ENCODE measurements at places on chromosomes 2 and 18.

GRCh38 chr2:235268535-235268934 lies 225.3 kb upstream of the AGAP1 start:
- DNase-seq: no peak

GRCh38 chr2:16746833-16747232 lies 81.2 kb upstream of the CYRIA start:
- DNase-seq: no peak

DNA sequence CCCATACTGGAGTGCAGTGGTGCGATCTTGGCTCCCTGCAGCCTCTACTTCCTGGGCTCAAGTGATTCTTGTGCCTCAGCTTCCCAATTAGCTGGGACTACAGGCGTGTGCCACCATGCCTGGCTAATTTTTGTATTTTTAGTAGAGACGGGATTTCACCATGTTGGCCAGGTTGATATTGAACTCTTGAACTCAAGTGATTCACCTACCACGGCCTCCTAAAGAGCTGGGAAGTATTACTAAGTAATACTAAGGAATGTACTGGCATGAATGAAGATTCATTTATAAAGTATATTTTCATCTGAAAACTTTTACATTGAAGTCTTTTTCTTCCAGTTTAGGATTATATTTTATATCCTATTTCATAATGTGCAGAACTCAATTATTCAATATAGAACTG lies 38.1 kb downstream of the NUP35 start:
- DNase-seq: no peak

- DNase-seq: no peak
Observed at GRCh38 chr2:204090021-204090420, 153.5 kb downstream of the ICOS start.

GRCh38 chr2:180191432-180192124 lies 184.5 kb upstream of the CWC22 start:
- no peak for DNase-seq

DNA sequence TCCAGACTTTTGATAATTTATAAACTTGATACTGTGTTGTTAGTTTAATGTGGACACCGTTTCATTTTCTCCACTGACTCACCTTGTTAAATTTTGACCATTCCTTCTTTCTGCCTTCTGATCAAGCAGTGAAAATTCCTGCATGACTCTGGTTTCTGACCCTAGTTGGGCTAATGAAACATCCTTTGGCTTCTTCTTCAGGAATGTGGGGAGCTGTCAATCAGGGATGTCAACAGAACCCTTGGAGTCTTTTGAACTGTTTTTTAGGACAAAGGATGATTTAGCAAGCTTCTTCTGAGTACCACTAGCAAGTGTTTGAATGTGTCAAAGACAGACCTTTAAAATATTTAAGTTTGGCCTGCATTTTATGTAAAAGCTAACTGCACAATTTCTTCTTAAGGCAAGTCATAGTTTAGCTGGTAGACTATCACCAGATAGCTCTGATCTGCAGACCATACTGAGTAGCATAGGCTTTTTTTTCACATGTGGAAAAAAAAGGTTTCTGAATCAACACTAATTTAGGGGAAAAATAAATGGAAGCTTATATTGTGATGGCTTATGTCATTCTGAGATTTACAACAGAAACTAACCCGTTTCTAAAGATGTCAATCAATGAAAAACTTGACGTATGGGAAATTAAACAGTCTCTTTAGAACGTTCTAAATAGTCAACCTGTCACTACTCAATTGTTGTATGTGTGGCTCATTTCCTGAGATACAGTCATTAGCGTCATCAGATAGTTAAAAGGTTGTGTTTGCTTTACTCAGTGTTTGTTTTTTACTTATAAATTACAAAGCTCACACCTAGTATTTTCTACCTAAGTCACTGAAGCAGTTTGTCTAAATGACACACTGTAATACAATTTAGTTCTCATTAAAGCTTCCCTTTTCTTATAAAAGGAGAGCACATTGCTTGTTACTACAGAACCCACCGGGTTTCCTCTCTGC lies 311.4 kb downstream of the PTPRM start:
- no peak for DNase-seq

DNA sequence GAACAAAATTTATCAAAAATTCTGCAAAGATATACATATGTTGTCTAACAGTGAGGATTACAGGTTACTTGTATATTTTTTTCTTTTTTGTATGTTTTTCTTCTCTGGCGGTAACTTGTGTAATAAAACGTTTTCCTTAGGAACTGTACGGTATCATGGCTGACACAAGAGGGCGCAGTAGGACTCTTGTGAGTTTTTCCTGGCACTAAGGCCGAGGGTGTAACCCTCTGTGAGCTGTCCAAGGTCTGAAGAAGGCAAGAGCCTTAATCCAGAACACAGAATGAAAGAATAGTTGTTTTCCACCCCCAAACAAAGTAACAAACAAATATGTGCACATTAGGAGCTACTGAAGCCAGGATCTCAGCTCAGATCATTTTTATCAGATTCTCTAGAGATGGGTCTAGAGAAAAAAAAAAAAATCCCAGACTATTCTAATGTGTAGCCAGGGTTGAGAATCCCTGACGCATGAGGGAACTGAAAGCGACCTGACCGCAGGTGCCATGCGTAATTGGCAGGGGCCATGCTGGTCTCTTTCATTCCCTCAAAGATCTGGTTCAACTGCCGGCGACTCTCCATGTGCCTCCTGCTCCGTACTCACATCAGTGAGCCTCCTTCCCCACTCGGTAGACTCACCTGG lies 27.0 kb downstream of the TMEM200C start:
- DNase-seq: peak; percentile 70
